HS-5 (cell line): ENCODE measurements at places on chromosomes 5 and 9.

- no peak for DNase-seq
Observed at GRCh38 chr5:130994496-130995253, 170.4 kb downstream of the HINT1 start.

DNA sequence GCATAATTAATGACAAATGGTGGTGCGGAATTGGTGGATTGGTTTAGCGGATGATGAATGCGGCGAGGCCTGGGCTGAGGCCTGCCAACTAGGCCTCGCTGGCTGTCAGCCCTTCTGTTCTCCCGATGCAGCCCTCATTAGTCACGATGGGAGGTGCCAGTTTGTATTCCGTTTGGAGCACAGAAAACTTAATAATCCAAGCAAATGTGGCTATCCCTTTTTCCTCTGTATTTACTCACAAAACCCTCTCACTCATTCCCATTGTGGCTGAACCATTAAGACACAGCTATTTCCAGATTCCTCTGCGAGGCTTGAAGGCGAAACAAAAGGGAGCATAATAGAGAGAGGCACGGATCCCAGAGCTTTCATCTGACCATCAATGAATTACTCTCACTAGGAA is 114.3 kb downstream of the MVB12B start:
- no peak for DNase-seq

DNA sequence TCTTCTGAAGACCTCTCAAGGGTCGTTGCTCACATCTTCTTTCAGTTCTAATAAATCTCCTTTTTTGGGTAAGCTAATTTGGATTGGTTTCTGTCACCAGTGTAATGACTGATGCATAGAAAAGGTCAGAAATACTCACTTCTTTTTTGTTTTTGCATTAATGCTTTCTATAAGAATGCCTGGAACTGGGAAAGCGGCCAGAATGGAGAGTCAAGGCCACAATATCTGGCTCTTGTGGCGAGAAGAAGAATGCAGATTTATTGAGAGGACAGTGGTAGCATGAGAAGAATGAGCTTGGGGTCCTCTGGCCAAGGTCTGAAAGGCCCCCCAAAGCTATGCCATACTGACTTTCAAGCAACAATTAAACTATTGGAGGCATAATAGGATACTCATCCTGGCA is 88.0 kb upstream of the SLC12A2 start:
- DNase-seq, result no peak

DNA sequence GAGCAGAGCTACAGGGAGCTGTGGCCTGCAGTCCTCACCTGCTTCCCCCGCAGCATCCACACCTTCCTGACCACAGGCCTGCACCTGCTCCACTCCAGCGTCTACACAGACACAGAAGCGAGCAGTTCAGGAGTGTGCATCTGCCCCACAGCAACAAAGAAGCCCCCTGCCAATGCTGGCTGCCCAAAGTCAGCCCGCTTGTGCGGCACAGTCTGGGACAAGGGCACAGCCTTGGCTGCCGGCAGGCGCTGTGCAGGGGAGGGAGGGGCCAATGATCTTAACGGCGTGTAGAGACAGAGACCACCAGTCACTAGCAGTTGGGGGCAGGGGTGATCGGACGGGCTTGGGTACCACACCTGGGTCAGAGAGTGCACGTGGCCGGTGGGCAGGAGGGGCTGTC is 6.6 kb downstream of the BRD9 start:
- no peak for DNase-seq

- DNase-seq, result no peak
Observed at GRCh38 chr5:132221781-132222648, 5.6 kb downstream of the P4HA2 start.

- no peak for DNase-seq
Observed at GRCh38 chr5:179378116-179378440, 32.8 kb upstream of the ADAMTS2 start.

- DNase-seq, result no peak
Observed at GRCh38 chr5:155649666-155650065, 636.1 kb downstream of the KIF4B start.

DNA sequence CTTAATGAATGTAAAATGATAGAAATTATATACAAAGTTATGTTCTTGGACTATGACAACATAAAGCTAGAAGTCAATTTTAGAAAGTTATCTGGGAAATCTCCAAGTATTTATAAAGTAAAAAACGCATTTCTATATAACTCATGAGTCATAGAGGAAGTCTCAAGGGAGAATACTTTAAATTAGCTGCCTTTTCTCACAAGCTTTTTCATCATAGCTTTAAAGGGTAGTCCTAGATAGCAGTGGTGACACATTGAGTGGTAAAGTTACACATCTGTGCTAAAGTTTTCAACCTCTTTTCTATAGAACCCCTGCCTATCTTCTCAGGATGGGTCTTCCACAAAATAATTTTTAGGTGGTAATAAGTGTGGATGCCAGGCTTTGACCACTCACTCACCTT is 598.3 kb upstream of the FAM174A start:
- peak; percentile 33 for DNase-seq

GRCh38 chr5:32413466-32414263 is 30.9 kb downstream of the ZFR start:
- DNase-seq, result no peak

- no peak for DNase-seq
Observed at GRCh38 chr5:7330256-7330655, 65.7 kb upstream of the ADCY2 start.

GRCh38 chr9:2913026-2913425 is 69.1 kb upstream of the PUM3 start:
- DNase-seq, result no peak

GRCh38 chr5:173775261-173776197 is 112.6 kb upstream of the CPEB4 start:
- DNase-seq, result no peak

DNA sequence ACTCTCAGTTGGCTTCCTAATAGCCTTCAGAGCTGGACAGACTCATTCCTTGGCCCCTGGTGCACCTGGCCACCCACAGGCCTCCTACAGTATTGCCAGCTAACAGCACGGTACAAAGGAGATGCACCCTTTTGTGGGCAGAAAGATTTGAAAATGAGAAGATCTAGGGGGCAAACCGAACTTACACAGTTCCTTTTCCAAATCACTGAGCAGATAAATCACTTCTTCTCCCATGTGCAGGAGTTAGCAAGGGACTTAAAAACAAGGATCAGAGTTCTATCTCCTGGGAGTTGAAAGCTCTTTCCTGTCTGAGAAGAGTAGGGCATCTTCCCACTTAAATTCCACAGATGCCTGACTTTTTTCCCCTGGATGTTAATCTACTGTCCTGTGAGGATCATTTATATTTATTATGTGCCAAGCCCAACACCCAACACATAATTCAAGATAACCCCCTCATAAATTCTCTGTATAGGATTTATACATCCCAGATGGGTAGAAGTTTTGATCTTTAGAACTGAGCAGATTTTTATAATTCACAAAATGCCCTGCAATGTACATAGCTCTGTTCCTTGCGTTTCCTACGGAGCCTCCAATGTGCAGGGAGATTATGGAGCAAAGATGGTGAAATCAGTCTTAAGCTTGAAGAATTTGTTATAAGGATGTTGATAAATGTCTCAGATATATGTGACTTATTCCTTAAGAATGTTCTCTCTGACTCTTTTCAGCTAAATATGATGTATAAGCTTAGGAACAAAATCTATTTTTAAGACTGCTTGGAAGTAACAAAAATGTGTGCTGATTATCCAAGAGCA is 207.2 kb upstream of the DAPK1 start:
- DNase-seq, result peak; percentile 56

- DNase-seq, result no peak
Observed at GRCh38 chr5:133271606-133272005, 219.8 kb downstream of the HSPA4 start.

GRCh38 chr5:126640866-126641265 is 40.1 kb downstream of the PHAX start:
- no peak for DNase-seq

DNA sequence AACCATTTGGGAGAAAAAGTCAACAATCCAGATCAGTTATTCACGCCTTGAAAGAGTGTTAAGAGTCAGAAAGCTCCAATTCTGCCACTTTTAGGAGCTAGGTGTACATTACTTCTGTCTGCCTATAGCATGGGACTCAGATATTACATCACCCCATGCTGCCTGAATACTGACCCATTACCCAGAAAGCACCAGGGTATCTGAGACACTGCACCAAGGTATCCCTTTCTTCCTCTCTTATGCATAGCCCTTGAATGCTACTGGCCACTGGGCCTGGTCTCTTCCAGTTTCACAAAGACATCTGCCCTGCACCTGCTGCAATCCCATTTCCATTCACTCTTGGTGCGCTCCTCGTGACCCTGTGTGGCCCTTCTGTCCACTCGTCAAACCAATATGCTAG is 2.6 kb downstream of the STRBP start:
- no peak for DNase-seq
